ENCODE measurements at places on chromosomes 1 and 21.
A peak's percentile ranks its signal among the peaks of the same experiment; 100 is the strongest.

DNA sequence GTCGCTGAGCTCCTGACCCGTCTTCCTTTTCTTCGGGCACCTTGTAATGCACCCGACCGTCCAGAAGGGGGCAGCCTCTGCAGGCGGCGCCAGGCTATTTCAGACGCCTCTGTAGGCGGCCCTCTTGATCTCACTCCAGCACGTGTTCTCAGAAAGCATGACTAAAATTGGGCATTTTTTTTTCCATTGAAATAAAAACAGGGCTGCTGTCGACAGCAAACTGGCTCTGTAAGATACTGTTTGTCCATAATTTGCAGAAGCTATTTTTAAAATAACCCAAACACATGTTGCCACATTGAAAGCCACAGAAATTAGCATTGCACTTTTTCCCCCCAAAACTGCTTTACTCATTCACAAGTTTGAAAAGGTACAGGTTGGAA, 78.0 kb downstream of the STUM start:
- no peak for DNase-seq

DNA sequence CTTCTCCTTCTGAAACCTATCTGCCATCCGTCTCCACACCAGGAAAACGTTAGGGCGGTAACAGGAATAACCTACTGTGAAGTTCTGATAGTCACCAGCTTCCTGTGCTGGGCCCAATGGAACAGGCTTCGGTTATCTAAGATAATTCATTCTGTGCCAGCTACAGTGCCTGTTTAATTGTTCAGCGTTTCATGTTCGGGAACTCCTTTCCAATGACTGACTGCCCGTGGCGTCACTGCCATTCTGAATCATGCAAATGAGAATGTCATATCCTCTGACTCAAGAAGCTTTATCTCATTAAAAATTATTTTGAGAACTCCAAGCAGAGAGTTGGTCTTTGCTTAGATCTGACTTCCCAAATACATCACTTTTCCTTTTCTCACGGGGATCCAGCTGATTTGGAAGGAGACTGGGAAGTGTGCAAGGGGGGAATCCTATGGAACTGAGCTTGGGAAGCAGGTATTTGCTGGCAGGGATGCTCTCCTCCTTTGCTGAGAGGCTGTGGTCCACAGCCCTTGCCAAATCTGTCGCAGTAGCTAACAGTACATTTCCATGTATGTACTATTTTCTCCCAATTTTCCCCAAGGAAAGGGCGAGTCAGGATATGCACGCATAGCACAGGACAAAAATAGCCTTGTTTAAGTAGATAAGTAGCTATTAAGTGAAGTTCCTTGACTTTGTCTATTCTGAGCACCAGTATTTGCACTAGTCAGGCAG, 358.7 kb downstream of the LTN1 start:
- DNase-seq: no peak

- DNase-seq: no peak
Observed at GRCh38 chr1:185014941-185015340, 30.4 kb upstream of the RNF2 start.

- peak; percentile 82 for DNase-seq
Observed at GRCh38 chr21:29195981-29196669, 65.7 kb downstream of the MAP3K7CL start.

- DNase-seq: no peak
Observed at GRCh38 chr1:202113690-202114300, 8.9 kb upstream of the GPR37L1 start.

- peak; percentile 77 for DNase-seq
Observed at GRCh38 chr1:24409535-24409934, 4.0 kb downstream of the STPG1 start.

GRCh38 chr1:170660281-170660713, 3.6 kb upstream of the PRRX1 start:
- DNase-seq: no peak

DNA sequence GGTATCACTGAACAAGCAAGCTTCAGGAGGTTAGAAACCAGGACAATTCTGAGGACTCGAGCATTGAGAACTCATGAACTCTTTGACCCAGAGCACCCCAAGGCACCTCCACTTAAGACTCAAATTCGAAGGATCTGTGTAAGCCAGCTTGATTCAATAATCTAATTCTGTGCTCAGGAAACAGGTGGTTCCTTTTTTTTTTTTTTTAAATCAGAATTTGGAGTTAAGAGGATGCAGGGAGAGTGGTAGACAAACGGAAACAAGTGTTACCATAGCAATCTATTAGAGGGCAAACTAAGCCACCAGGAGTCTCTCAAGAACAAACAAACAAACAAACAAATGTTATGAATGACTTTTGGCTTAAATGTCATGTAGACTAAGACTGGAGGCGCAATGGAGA, 53.8 kb upstream of the DPH5 start:
- DNase-seq: no peak

GRCh38 chr1:66618390-66618789, 84.4 kb downstream of the SGIP1 start:
- DNase-seq: no peak

GRCh38 chr1:219324629-219325367, 151.1 kb downstream of the LYPLAL1 start:
- peak; percentile 95 for DNase-seq

DNA sequence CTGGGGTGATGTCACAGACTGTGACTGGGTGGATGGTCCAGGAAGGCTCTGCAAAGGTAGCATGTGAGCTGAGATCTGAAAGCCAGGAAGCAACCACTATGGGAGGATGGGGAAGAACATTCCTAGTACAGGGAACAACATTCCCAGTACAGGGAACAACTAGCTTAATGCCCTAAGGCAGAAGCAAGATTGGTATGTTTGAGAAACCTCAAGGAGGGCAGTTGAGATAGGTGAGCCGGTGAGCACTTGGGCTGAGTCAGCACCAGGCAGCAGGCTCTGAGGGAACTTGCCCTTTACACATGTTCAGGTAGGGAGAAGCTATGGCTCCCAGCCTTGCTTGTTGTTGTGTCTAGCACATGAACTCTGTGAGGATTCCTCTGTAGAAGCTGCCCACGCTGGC, 24.2 kb upstream of the CACNA1E start:
- DNase-seq: no peak

DNA sequence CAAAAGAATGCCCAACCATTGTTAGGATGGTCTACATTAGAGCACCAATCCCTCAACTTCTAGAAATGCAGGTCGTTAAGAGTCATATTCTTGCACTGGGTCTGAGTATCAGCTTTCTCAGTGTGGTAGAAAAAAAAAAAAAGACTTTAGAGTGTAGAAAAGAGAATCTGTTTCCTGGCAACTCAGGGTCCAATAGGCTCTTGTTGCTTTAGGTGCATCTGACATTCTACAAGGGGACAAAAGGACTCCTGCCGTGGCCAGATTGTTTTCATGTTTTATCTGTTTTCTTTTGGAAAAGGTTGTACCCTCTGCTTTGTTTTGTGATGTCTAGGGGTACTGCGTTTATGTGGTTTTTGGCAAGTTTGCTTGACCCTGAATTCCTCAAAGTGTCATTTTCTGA, 105.4 kb upstream of the KCNK2 start:
- DNase-seq: no peak

All from non-pigmented ciliary epithelial cell (primary cell).